T-cell (primary cell): ENCODE measurements at places on chromosomes 5 and 9. TPM values are rescaled to one million over a fixed set of nuclear protein-coding genes. Genes with fewer than 3 reads are reported as not detected.
A peak's percentile ranks its signal among the peaks of the same experiment; 100 is the strongest.

DNA sequence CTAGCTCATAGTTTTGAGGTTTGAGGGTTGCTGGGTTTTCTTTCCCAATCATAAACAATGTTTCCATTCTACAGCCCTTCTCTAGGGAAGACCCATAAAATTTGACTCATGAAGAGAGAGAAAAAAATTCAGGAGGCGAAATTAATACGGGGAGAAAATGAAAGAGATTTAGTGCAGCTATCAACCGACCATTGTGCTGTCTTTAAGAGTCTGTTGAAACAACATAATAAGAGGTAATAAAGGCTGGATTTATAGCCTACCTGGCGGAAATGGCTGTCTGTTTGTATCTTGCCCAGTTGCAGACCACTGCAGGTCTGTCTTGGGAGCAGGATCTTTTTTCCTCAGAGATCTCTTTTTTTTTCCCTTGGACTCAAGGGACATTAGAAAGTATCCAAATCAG, 66.9 kb downstream of the TLR4 start:
- no peak for DNase-seq

- DNase-seq: no peak
Observed at GRCh38 chr5:76479281-76479680, 76.2 kb downstream of the IQGAP2 start.

DNA sequence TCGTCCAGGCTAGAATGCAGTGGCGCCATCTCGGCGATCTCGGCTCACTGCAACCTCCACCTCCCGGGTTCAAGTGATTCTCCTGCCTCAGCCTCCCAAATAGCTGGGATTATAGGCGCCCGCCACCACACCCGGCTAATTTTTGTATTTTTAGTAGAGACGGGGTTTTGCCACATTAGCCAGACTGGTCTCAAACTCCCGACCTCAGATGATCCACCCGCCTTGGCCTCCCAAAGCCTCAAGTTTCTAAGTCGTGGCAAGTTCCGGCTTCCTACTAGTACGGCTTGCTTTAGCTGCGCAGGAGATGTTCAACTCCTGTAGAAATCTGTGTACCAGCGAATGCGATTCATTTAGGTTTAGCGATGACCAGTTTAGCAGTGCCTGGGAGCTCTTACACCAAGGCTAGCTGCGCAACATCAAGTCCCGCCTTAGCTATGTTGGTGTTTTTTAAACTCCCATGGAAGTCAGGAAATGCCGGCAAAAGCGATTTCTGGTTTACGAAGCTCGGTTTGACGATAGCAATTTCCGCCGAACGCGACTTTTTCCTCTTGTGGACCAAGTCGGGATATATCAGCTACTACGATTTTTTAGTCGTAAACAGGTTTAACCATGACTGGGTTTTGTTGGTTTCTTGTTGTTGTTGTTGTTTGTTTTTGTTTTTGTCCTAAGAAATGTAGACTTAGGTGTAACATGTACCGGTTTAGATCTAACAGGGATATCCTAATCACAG, 46.4 kb downstream of the ANXA2R start:
- peak; percentile 76 for DNase-seq

The CBY3 gene
- 0.66 TPM for total RNA-seq

The BARHL1 gene
- not detected for total RNA-seq

- no peak for DNase-seq
Observed at GRCh38 chr5:153661897-153662296, 171.4 kb downstream of the GRIA1 start.

The CCDC187 gene
- not detected for total RNA-seq

DNA sequence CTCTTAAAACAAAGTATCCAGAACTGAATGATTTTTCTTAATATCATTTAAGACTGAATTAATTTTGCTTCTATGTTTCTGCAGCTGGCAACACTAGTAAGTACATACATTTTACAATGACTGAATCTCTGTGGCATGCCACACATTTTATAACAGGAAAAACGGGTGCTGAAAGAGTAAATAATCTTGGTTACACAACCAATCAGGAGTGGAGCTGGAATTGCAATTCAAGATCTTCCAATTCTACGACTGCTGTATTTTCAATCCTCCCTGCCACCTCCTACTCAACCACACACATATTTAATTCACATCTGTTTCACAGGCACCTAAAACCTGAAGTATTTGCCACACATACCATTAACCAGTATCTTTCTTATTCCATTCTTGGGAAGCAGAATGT, 52.7 kb upstream of the NR5A1 start:
- DNase-seq: no peak

The CAMK2A gene
- total RNA-seq: not detected

- DNase-seq: no peak
Observed at GRCh38 chr5:98106116-98107031, 667.1 kb upstream of the RGMB start.

GRCh38 chr9:136926154-136926704, 18.3 kb downstream of the FBXW5 start:
- DNase-seq: no peak

GRCh38 chr5:82334856-82335255, 56.7 kb upstream of the RPS23 start:
- no peak for DNase-seq

DNA sequence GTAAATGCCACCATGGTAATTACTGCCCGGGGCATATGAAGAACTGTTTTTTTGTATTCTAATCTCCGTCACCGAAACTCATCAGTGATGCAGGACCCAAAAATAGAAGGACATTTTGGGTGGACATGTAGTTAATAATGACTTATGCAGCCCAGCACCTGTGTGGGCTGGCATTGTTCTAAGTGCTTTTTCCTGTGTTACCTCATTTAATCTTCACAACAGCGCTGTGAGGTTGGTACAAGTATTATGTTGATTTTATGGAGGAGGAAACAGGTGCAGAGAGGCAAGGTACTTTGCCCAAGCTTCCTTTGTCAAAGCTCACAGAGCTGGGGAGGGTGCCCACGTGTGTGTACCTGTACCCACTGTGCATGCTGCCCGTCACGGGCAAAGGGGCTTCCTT, 58.4 kb downstream of the DAPK1 start:
- no peak for DNase-seq

DNA sequence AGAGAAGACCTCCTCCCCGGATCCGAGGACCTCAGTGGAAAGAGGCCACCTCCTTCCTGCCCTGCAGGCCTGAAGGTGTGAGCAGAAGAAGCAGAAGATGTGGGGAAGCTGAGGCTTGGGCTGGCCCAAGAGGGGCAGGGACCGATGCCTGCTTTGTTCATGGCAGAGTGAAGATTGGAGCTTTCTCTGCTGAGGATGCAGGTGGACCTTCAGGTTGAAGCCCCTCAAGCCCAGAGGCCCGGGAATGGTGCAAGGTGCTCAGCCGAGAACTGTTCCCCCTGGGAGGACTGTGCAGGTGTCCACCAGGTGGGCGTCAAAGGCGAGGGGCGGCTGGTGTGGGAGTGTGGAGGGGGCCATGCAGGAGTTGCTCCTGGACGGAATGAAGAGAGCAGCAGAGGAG, 277.9 kb upstream of the IRX2 start:
- DNase-seq: no peak

GRCh38 chr9:110615498-110615897, 36.0 kb upstream of the SVEP1 start:
- no peak for DNase-seq
